Left renal cortex interstitium (tissue), 4 donors: ENCODE measurements at places on chromosomes 7 and 10.

DNA sequence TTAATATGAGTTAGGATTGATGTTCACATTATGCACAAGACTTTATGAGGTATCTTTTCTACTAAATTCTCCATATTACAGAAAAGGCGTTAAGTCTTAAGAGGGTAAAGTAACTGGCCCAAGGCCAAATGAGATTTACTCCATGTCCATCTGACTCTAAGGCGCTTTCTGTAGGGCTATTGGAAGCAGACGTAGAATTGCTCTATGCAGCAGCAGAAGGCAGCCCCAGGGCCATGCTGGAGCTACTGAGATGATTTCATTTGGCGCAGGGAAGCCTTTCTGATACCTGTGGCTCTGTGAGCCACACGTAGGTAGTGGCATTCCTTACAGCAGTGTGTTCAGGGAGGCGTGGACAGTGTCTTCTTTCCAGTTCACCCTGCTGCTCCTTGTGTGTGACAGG is 133.1 kb downstream of the SH2D4B start:
- no peak for DNase-seq

DNA sequence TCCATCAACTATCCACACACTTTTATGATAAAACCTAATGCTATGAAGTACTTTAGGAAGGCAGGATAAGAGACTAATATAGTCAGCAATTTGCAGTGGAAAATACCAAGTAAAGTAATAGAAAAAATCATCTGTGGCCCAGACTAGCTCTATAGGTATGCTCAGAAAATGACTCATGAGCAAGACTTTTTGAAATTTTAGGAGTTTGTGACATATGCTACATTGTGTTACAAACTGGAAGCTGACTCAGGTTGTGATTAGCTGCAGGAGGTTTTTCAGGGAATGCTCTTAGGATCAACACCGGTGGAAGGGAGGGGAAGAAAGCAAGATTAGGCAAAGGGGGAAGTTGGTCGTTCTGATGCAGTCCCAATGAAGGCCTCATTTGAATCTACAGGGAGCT is 56.1 kb downstream of the FEZF1 start:
- DNase-seq, result no peak

- DNase-seq, result no peak
Measured at GRCh38 chr7:44748948-44749731, 493 bp downstream of the ZMIZ2 start.

DNA sequence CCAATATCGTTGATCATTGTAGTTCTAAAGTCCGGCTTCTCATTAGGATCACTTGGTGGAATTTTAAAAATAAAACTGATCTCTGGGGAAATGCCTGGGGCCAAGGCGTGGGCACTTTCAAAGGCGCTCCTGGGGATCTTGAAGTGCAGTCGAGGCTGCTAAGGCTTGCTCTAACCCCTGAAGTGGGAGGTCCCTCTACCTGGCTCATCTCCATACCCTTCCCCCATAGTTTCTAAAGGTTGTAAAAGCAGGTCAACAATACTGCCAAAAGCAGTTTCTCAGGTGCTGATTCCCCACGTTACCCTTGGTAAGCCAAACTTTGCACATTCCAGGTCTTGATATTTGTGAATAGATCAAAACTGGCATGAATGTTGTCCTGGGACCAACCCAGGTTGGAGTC is 79.0 kb upstream of the SP8 start:
- DNase-seq, result no peak

DNA sequence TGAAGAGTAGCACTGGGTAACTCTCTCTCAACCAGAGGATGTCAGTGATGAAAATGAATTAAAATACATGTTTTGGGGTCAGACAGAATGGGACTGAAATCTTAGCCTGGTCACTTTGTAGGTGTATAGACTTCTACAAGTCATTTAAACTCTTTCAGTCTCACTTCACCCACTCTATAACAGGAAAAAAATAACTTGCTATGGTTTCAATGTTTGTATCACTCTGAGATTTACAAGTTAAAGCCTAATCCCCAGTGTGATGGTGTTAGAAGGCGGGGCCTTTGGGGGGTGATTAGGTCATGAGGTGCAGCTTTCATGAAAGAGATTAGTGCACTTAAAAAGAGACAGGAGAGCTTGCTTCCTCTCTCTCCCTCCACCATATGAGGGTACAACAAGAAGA is 134.8 kb downstream of the INHBA start:
- DNase-seq, result no peak

DNA sequence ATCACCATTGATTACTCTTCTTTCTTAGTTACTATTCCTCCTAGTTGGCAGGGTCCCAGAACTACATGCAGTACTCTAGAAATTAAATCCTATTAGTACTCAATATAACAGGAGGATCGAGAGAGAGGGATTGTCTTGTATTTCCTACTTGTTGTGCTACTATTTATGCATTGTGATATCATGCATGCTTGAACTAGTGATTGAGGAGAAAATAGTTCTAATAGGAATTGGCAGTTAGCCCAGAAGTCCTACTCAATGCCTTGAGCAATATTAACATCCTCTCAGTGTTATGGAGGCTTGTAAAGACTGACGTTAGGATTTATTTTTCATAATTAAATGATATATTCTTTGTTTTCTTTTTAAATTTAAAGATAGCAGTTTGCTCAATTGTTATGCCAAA is 67.4 kb downstream of the FOXP2 start:
- no peak for DNase-seq

GRCh38 chr10:113487154-113487553 is 65.7 kb upstream of the HABP2 start:
- DNase-seq, result no peak

DNA sequence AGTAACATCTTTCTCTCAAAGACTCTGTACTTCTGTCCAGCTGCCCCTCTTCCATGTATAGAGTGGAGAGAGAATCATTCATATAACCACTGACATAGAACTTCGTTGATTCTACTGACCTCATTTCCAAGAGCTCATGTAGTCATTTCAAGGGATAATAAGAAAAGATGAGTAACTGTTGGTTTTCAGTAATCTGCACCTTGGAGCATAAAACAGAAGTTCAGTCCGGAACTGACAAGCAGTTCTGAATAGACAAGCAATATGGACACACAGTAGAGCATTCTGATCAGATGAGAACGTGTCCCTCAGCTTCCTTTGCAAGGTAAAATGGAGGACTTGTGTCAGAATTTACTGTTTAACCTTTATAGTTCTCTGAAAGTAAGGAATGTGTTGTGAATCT is 847.1 kb downstream of the REEP3 start:
- no peak for DNase-seq

- DNase-seq, result no peak
Measured at GRCh38 chr7:43593010-43593409, 10.1 kb downstream of the STK17A start.

GRCh38 chr7:157827045-157827862 is 490.4 kb downstream of the DNAJB6 start:
- DNase-seq, result no peak

DNA sequence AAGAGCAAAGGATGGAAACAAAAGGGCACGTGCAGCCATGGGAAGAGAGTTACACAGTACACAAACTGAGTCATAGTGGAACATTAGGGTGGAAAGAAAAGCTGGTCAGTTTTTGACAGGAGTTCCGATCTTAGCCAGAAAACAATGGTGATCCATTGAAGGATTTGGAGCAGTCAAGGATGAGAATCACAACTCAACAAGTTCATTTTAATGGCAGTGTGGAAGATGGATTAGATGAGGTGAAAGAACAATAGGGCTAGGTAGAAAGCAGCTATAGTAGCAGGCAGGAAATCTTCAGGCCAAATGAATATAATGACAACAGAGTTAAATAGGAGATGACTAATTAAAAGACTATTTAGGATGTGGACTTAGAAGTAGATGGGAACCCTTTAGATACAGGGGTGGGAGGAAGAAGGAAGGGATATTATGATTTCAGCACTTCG is 136.3 kb downstream of the DOCK4 start:
- no peak for DNase-seq

GRCh38 chr7:47681249-47681810 is 99.4 kb upstream of the TNS3 start:
- DNase-seq, result no peak

DNA sequence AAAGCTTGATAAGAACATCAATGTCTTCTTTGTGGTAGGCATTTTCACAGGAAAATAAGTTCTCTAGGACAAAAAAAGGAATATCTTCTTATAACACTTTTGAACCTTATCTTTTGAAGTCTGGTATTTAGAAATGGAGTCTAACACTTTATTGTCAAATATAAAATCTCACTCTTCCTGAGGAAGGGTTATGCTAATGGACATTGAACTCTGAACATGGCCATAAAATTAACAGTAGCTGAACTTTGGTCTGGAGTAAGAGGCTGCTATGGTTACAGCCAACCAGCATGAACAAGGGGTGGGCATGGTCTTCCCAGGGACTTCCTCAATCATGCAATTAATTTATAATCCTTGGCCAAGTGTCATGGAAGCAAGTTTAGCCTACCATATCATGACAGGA is at the start of gene CLRN3:
TSS of gene CLRN3 (minus strand) at position 199 of the 400 bp plus-strand sequence. CDS start at position 42, 157 bp downstream.
- DNase-seq, result no peak

DNA sequence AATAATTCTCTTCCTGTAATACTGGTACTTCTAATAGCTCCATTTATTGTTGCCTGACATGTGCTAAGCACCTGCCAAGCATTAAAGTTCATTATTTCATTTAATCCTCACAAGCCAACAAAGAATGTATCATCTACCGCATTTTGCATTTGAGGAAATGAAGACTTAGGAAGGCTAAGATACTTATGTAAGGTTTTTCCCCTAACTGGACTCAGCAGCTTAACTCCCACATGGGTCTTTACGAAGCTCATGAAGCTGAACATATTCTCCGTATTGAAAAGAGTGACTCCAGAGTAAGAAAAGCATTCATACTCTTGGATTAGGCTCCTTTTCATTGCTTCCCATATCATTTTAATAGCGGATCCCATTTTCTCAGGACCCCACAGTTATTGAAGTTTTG is 155.7 kb upstream of the TMEM72 start:
- DNase-seq, result no peak

- DNase-seq, result no peak
Measured at GRCh38 chr10:91317541-91317940, 92.6 kb upstream of the HECTD2 start.

GRCh38 chr7:98669329-98670000 is 52.4 kb downstream of the NPTX2 start:
- no peak for DNase-seq

GRCh38 chr10:76973091-76974016 is 664.3 kb downstream of the KCNMA1 start:
- DNase-seq, result no peak

DNA sequence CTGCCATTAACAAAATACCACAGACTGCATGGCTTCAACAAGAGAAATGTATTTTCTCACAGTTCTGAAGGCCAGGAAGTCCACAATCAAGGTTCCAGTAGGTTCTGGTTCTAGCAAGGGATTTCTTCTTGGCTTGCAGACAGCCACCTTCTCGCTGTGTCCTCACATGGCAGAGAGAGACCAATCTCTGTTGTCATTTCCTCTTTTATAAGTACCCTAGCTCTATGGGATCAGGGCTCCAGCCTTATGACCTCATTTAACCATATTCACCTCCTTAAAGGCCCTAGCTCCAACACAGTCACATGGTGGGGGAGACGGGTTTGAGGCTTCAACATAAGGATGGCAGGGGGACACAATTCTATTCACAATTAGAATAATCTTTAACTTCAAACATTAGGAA is 23.6 kb downstream of the ABI1 start:
- no peak for DNase-seq

DNA sequence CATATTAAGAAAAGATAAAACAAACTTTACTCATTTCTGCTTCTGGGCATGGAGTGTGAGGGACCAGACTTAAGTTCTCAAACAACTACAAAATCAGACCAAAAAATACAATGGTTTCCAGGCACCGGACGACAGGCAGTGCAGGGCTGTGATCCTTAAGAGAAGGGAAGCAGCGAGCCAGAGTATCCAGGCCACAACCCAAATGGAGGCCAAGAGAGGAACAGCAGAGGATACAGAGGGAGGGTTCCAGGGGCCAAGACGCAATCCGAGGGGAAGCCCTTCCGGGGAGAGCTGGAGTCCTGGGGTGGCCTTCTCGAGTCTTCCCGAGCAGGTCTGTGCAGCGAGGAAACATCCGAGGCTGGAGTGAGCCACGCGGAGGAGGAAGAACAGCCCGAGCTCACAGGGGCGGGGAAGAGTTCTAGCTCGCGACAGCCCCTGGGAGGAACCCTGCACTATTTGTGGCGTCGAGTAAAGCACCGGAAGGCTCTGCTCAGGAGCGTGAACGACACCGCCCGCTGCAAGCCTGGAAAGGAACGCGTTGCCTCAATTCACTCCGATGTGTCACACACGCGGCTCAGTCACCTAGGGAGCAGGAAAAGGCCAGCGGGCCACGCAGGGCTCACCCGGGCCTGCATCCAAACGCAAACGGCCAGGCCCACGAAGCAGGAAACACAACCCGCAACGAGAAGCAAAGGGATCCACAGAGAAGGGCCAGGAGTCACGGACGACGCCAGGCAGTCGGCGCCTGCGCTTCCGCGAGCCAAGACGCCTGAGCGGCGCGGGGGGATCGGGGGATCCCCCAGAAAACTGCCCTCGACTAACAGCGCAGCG is 933 bp upstream of the RNF32 start:
- DNase-seq, result no peak

DNA sequence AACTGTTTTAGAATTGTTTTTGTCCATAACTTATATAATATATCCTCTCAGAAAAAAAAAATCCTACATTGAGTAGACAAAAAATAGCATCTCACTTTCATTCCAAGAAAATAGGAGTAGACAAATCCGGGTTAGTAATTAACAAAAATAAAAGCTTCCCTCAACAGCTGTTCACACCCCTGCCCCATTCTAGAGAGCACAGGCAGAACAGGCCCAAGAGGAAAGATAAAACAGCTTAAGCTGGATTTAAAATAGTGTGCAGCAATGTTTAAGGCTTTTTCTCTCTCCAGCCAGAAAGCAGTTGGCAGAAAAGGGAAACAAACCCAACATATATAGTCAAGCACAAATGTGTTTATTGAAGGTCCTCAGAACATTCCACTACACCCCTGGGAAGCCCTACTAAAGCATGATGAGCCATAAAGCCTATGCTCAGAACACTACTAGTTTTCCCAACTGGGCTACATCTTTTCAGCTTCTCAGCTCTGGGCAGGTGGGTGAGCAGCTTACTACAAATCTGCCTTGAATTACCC is 189.9 kb downstream of the MTERF1 start:
- DNase-seq, result no peak

GRCh38 chr10:31604646-31605170 is 285.7 kb downstream of the ZEB1 start:
- no peak for DNase-seq

DNA sequence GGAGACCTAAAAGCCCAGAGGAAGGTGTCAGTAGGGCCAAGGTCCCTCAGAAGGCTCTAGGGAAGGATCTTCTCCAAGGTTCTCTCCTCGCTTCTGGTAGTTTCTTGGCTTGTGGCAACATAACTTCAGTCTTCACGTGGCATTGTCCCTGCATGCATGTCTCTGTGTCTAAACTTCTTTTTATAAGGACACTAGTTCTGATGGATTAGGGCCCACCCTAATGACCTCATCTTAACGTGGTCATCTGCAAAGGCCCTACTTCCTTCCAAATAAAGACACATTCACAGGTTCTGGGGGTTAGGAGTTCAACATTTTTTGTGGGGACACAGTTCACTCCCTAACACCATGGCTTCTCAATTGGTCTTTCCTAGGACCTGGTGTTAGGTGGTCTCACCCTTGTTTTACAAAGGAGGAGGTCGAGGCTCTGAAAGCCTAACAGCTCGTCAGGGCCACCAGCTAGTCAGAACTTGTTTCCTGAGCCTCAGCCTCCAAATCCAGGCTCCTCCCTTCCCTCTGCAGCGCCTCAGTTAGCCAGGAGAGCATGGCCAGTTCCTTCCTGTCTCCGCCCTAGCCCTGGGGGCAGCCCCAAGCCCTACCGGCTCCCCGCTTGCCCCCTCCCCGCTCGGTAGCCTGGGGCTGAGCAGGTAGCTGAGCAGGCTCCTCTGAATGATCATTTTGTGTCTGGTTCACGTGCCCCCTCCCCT is 109.7 kb upstream of the PPIF start:
- DNase-seq, result no peak

- DNase-seq, result no peak
Measured at GRCh38 chr10:126935263-126935946, 30.2 kb downstream of the DOCK1 start.
